Vagina (tissue), 2 donors: ENCODE measurements at places on chromosomes 6 and 20.

GRCh38 chr6:84775751-84776150, 11.4 kb upstream of the TBX18 start:
- DNase-seq: no peak

- no peak for DNase-seq
Observed at GRCh38 chr6:163782436-163783003, 368.0 kb downstream of the QKI start.

- no peak for DNase-seq
Observed at GRCh38 chr20:62979310-62979709, 26.8 kb downstream of the SLC17A9 start.

DNA sequence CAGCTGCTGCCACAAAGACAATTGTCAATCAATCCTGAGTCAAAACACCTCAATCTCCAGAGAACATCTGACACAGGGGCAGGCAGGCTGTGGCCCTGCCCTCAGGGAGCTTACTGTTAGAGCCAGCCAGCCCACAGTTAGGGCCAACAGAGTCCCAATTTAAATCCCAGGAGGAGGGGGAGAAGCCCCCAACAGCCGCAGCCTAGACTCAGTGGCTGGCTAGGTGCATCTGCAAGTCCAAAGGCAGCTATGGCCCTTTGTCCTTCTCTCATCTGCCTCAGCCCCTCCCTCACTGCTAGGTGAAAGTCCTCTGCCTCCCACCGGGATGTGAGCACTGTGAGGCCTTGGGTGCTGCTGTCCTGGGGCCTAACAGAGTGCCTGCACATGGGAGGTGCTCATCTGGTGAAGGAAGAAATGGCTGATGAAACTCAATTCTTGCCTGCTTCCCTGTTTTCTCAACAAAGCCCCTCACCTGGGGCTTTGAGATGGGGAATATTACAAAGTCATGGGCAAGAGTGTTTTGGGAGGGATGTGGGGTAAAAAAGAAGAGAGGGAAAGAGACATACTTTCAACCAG, 33.7 kb upstream of the VEGFA start:
- no peak for DNase-seq

DNA sequence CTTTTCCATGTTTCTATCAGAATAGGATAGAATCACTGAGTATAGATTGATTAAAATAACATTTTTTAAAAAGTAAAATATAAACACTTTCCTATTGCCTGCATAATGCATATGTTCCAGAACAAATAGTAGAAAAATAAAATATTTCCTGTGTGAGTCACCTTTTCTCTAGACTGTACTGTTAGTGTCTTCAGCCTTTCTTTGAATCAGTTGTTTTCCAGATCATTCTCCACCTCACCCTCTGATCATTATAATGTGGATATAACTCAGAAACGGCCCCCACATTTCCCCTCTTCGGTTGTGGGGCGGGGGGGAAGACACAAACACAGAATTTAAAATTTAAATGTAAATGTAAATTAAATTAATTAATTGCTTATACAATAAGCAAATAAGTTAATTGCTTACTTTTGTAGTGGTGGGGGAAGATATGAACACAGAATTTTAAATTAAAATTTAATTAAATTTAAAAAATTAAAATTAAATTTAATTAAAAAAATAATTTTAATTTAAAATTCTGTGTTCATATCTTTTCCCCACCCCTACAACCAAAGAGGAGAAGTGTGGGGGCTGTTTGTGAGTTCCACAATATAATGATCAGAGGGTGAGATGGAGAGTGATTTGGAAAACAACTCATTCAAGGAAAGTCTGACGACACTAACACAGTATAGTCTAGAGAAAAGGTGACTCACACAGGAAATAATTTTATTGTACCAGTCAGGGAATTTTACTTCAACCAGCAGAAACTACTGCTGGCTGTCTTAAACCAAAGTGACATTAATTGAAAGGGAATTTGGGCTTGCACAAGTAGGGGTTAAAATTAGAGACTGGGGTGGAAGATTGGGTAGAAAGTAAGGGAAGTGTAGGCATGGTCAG, 37.1 kb upstream of the PROKR2 start:
- DNase-seq: no peak

DNA sequence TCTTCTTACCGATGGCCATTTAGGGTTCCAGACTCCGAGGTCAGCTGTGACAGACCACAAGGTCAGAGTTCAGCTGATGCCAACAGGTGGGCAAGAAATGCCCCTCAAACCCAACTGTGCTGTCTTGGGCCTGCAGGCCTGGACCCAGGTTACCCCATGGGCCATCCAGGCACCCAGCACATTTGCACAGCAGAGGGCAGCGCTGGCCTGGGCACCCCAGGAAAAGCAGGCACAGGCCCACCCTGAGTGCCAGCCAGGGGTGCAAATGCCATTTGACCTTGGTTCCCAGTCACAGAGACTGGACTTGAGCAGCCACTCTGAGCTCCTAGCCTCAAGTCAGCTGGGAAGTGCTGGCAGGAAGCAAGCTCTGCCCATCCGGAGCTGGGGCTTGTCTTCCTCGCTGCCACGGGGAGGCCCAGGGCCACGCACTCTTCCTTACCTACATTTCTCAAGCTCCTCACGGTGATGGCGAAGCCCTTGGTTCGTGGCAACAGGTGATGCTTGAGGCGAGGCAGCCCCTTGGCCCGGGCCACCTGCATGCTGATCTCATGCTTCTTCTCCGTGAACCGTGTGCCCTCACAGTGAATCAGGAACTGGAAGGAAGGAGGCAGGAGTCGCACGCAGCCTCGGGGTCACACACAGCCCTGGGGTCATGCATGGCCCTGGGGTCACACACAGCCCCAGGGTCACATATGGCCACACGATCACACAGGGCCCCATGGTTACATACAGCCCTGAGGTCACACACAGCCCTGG, 120.8 kb downstream of the AGPAT4 start:
- DNase-seq: no peak

GRCh38 chr6:10393544-10394225, 21.2 kb downstream of the TFAP2A start:
- no peak for DNase-seq

- no peak for DNase-seq
Observed at GRCh38 chr6:124858564-124858963, 103.7 kb upstream of the RNF217 start.

DNA sequence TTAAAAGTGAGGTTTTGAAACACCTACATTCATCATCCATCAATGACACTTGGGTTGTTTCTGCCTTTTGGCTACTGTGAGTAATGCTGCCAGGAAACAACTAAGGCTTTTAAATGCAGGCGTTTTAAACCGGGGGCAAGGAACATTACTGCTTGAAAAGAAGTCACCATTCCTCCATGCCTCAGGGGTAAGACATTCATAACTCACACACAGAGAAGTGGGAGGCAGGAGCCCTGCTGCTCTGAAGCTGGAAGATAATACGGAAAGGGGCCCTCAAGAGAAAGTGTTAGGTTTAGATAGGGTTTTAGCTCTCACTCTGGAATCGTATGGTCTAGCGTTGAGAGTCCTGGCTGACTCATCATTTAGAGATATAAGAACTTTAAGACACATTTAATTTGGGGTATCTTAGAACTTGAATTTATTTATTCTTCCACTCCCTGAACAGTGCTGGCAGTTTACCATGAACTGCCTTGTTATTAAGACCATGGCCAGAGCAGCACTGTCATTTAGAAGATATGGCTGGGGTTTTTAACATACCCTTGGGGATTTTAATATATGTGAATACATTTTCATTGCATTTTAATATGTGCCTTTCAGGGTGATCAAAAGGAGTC, 1.8 kb downstream of the TUBB1 start:
- peak; percentile 29 for DNase-seq

- DNase-seq: no peak
Observed at GRCh38 chr6:2509711-2510110, 241.0 kb downstream of the MYLK4 start.
